Urothelium cell line (cell line): ENCODE measurements at places on chromosomes 12 and 14.

GRCh38 chr12:58387199-58387598, 445.8 kb downstream of the ATP23 start:
- DNase-seq, result peak; percentile 56

DNA sequence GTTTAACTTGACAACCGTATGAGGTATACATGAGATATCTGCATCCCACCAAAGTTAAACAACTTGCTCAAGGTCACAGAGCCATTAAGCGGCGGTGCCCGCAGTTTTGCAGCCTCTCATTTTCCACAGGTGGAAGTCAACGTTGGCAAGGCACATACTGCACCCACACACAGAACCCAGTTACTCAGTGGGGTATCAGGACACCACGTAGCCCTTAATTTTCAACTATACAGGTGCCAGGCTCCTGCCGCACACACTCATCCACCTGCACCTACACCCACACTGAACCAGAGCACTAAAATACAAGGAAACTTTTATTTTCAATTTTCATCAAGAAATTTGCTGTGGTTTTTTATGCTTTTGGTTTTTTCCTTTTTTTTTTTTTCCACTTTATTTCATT, 1.7 kb upstream of the NOP2 start:
- DNase-seq, result no peak

DNA sequence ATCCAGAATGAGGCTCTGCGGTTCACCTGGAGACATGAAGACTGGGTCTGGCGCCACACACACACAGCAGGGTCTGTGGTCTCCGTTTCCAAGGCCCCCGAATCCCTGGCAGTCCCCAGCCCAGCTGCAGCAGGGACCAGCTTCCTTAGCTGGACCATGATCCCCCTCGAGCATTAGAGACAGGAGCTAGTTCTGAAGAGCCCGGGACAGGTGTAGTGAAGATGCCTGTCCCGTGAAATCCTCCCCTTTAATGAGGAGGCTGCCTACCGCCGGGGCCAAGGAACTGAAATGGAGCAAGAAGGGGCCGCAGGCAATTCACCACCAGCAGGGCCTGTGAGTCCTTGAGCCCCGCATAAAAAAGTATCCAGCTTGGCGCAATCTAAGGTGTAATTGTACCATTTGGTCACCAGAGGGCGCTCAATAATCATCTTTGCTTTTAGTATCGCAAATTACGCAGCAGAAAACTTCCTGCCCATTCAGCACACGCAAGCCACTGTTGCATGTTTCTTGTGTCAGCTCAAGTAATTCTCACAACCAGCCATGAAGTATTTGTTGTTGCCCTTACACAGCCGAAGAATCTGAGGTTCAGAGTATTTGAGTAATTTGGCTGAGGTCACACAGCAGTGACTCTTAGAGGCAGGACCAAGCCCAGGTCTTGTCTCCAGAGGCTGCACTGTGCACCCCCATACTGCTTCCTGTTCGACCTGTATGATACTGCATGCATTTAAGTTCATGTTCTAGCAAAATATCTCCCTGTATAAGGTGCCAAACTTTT, 54.3 kb upstream of the PPP2R5C start:
- DNase-seq, result peak; percentile 52

- DNase-seq, result no peak
These were observed 23.0 kb downstream of the OR10P1 start for GRCh38 chr12:55659486-55660385.

DNA sequence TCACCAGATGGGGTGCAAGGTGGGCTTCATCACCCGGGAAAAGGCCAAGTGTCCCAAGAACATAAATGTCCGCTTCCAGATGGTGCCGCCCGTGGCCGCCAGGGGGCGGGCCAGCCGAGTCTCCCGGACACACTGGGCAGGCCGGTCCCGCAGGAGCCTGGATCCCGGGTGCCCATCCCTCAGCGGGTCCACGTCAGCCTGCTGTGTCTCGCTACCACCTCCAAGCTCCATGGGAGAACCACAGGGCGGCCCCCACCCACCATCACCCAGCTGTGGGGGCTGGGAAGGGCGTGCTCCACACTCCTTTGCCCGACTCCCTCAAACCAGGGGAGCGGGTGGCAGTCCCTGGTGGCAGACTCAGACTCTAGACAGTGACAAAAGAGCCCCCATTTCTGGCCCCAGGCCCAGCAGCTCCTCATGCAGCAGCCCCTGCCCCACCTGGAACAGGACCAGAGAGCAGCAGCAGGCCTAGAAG, 22.0 kb upstream of the NUDT14 start:
- DNase-seq, result peak; percentile 74

GRCh38 chr12:31620311-31620710, 29.4 kb upstream of the DENND5B start:
- peak; percentile 38 for DNase-seq

- peak; percentile 90 for DNase-seq
These were observed 30.6 kb upstream of the RPLP0 start for GRCh38 chr12:120231316-120232011.

GRCh38 chr12:110543252-110543959, 39.7 kb downstream of the PPTC7 start:
- peak; percentile 32 for DNase-seq

DNA sequence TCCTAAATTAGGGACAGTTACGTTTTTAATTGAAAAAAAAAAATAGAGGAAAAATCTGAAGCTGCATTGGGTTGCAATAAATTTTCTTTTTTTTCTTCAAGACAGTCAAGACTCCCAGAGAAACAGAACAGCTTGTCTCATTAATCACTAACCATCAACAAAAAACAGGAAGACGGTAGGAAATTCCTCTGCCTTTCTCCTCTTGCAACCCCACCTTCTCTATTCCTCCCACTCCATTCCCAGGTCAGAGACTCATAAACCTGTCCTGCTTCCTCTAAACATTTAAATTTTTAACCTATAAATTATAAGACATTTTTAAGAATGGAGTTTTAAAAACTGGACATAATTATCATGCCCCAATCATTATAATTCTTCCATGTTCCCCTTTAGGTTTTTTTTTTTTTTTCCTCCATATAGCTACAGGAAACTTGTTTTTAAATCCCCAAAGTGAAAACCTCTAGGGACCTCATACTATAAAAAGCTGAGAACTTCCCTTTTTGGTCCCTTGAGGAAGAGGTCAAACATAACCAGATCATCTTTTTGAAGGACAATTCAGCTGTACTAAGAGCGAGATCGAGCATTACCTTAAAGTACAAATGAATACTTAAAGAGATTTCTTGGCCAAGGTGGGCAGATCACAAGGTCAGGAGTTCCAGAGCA, 36.0 kb downstream of the CPM start:
- DNase-seq, result no peak

DNA sequence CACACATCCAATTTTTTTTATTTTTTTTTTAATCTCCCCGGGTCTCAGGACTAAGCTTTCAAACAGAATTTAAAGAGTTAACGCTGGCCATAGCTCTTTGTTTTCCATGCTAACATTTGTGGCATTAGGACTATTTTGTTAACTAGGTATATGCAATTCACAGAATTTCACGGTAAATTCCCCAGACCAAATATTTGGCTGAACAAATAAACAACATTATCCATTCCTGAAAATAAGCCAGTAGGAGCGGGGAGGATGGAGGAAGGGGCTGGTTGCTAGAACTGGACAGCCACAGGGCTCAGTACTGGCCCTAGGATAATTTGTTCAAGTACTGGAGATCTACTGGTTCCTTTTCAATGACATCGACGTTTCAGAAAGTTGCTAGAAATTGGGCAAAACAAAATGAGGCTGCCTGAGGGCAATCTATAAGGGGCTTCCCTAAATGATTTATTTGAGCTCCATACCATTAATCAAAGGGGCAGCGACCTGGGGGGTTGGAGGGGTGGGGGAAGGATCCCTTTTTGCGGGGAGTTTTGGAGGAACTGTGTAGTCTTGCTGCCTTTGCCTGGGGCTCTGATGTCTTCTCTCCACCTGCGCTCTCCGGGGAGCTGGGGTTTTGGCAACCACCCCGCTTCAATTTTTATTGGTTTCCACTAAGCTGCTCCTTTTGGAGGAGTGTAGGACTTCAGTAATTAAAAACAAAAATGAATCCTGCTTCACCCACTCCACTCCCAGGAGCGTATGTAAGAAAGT, 9.0 kb downstream of the BMP4 start:
- DNase-seq, result no peak
